ENCODE measurements at places on chromosomes 6 and 20.

GRCh38 chr6:151475653-151476523, 17.9 kb upstream of the CCDC170 start:
- no peak for DNase-seq

GRCh38 chr6:166553563-166554271, 32.8 kb downstream of the RAMACL start:
- no peak for DNase-seq

- no peak for DNase-seq
These were observed 12.3 kb downstream of the TMEM30A start for GRCh38 chr6:75272145-75272840.

GRCh38 chr6:108157981-108158525, 7.8 kb upstream of the NR2E1 start:
- peak; percentile 19 for DNase-seq

All from NCI-H526 (cell line).